ENCODE measurements at places on chromosomes 16 and 17.
A peak's percentile ranks its signal among the peaks of the same experiment; 100 is the strongest.

DNA sequence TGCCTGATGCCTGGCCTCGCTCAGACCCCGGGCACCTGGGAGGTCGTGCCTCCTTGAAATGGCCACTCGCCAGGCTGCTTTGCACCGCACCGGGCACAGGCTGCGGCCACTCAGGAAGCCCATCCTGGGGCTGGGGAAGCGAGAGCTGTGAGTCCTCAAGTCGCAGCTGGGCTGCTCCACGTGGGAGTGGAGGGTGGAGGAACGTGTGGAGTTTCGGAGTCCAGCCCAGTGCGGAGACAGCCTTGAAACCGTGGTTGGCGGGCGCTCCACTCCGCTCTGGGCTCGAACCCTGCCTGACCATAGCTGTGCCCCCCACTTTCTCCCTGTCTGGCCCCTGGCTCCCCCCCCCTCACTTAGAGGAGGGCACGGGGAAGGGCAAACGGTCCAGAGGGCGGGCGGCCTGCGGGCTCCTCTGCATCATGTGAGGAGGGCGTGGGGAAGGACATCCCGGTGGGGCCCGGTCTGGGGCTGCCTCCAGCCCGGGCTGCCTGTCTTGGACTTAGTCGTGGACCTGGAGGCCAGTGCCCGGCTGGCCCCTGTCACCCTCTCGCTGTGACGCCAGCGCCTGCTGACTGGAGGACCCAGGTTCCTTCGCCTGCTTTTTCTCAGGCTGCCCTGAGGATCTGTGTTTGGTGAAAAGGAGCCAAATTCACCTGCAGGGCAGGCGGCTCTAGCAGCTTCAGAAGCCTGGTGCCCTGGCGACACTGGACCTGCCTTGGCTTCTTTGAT is 2.5 kb downstream of the UBE2I start:
- no peak for DNase-seq

- DNase-seq, result no peak
Measured at GRCh38 chr17:64773836-64774761, 112.0 kb upstream of the SMURF2 start.

- DNase-seq, result no peak
Measured at GRCh38 chr17:77451245-77451893, 310.6 kb downstream of the SEC14L1 start.

- DNase-seq, result peak; percentile 93
Measured at GRCh38 chr17:16286009-16286946, 67.0 kb downstream of the CENPV start.

DNA sequence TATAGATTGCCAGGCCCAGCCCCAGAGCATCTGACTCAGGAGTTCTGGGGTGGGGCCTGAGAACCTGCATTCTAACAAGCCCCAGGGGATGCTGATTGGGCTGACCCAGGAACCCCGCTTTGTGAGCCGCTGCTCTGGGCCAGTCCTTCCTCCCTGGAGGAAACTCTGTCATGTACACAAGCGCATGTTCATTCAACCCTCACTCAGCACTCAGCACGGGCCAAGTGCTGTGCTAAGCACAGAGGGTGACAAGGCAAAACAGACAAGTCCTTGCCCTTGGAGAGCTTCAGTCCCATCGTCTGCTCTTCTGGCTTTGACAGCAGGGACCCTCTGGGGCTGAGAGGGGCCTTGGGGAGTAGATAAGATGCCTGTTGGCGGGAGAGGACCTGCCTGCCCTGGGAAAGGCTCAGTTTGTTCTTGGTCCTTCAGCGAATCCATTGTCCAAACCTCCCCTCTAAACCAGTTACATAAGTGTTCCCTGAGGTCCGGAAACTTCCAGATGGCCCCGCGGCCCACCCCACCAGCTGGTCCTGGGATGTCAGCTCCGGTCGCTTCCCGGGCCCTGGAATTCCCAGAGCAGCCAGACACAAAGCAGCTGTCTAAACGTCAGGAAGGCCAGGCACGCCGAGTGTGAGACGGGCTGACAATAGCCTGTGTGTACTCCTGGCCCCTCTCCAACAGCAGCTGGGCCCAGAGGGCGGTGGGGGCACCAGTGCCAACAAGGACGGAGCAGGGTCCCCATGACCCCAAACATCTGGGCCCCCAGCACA is 88.8 kb downstream of the ZDHHC7 start:
- DNase-seq, result no peak

GRCh38 chr17:27879987-27880608 is 13.1 kb downstream of the LYRM9 start:
- DNase-seq, result no peak

DNA sequence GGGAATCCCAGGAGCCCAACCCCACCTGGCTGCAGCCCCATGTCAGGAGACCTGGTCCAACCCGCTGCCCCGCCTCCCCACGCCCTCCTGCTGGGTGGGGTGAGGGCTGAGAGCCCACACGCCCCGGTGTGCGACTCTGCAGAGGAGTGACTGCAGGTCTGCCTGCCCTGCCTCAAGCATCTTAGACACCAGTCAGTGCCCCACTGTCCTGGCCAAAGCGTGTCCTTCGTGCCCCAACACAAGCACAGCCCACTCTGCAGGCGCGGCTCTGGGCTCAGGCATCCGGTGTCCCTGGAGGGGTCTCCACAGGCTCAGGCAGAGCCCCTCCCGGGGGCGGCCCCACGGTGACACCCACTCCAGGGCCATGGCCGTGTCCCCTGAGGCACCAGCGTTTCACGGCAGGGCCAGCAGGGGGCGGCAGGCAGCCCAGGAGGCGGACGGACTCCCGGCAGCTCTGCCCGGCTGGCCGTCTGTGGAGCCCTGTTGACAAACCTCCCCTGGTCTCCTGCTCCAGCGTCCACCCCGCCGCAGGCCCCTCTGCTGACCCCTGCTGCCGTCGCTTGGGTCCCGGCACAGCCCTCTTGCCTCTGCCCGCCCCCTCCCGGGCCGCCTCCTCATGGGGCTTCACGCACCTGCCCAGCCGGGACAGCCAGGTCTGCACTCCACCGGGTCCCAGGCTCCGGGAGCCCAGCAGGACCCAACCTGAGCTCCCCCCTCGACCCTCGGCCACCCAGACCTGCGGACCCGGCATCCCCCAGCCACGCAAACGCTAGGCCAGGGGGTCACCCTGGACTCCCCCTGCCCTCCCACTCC is 8.6 kb upstream of the UBE2I start:
- no peak for DNase-seq

DNA sequence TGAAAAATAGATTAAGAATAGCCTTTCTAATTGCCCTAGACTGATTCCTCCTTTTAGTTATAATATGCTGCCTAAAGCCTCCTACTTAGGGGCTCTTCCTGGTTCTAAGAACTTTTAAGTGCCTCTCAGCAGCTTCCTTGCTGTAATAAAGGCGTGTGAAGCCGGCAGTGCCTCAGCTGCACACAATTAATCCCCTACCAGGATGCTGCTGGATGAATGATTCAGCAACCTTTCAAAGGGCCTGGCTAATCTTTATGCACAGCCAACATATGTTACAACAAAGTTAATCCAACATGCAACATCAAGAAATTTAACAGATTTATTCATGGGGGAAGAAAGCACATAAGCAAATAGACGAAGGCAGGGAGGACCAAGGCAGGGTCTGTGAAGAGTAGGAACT is 145.2 kb downstream of the PMP22 start:
- DNase-seq, result no peak

- DNase-seq, result no peak
Measured at GRCh38 chr16:68263559-68264127, 683 bp upstream of the SLC7A6 start.

GRCh38 chr16:89863741-89864526 is 9.5 kb upstream of the TCF25 start:
- DNase-seq, result no peak

Measured in BJ (cell line).